OCI-LY7 (cell line): ENCODE measurements at places on chromosomes 7 and 10. TPM values are rescaled to one million over a fixed set of nuclear protein-coding genes. Genes with fewer than 3 reads are reported as not detected.

TUBB8 gene
- total RNA-seq, result not detected in 2 replicates

SUN3 gene
- 2.7 and 2.9 TPM in 2 replicates for total RNA-seq

LIPJ gene
- total RNA-seq, result not detected in 2 replicates

SPDYE2 gene
- total RNA-seq, result not detected in 2 replicates

AKR1C3 gene
- total RNA-seq, result not detected in 2 replicates

PSPH gene
- total RNA-seq, result 45.1 and 55.3 TPM in 2 replicates

CDK14 gene
- total RNA-seq, result 107 and 111 TPM in 2 replicates

NPFFR1 gene
- total RNA-seq, result not detected in 2 replicates
